Fibroblast of the conjunctiva (primary cell): ENCODE measurements at places on chromosomes 13 and 19.

DNA sequence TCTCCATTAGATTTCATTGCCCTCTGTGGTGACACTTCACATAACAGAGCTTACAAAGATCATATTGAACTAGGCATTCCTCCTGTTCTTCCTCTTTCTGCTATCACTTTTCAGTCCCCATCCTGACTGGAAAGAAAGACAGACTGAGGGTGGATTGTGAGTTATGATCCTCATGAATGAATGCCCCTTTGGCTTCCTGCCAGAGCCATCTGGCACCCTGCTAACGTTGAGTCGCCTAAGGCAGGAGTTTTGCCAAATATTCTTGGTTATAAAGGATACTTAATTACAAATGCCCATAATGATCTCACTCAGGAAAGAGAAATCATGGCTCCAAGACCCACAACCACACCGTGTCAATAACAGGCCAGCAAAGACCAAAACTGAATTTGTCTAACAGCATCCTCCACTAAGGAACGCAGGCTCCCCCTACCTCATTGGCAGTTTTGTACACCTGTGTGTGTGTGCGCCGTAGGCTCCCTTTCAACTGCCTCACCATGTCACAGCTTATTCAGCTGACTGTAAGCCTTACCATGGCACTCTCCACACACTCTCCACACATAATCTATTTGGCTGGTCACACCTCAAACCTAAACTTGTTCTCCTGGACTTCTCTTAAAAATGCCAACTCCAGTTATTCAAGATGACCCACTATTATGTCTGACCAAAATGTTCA is 15.5 kb downstream of the ZNF211 start:
- DNase-seq = no peak

DNA sequence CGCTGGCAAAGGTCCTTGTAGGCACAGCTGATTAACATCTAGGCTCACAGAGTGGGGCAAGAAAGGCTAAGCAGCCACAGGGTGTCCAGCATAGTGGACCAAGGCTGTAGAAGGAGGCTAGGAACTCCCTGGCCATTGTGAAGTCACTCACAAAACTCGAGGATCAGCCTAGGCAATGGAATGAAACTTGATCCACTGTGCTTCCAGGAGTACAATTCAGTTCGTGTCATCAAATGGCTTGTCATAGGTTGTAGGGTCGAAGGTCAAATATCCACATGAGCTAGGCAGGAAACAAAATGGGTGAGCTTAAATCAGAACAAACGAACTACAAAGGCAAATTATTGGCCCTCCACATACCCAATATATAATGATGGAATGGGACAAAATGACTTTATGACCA is 4.4 kb upstream of the FAM187B start:
- no peak for DNase-seq

DNA sequence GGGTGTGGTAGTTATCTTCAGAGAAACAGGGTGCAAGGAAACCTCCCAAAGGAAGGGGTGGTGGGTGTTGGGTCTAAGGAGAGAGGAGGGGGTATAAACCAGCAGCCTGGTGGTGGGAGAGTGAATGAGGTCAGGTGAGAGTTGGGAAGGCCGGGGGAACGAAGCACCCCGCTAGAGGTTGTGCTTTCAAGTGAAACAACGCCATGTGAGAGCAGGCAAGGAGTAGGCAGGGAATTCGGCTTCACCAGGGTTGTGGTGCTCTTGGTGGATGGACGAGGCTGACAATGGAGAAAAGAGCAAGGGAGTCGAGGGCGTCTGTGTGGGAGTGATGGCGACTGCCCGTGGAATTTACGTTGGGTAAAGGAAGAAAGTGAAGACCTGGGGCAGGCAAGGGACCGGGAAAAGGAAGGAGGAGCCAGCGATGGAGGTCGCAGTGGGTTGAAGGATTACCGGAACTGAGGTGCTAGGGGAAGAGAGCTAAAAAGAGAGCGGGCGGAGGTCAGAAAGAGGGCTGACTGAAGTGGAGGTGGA is 2.1 kb upstream of the MLNR start:
- DNase-seq = no peak

DNA sequence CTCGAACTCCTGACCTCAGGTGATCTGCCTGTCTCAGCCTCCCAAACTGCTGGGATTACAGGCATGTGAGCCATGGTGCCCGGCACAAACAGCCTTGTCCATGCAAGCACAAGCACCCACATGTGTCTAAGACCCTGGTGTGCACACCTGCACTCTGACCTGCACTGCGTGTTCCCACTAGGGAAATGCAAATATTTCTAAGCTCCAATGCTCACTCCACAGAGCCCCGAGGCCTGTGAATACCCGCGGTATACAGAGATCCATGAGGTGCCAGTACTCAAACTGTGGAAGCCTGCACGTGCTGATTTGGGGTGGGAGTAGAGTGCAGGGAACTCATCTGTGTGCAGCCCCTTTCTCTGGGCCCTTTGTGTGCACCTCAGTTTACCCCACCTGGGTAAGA is 14.7 kb downstream of the GADD45B start:
- no peak for DNase-seq

GRCh38 chr13:20691616-20692015 is 11.9 kb upstream of the IL17D start:
- no peak for DNase-seq

GRCh38 chr19:38870612-38871011 is 7.5 kb downstream of the RINL start:
- DNase-seq = no peak

- DNase-seq = no peak
Measured at GRCh38 chr13:99362362-99362761, 55.2 kb upstream of the GPR183 start.

- DNase-seq = no peak
Measured at GRCh38 chr19:53389571-53389970, 5.4 kb upstream of the ZNF765 start.

- DNase-seq = no peak
Measured at GRCh38 chr13:101499406-101499805, 46.9 kb downstream of the ITGBL1 start.
